Stimulated activated CD8-positive, alpha-beta memory T cell treated with anti-CD3 and anti-CD28 coated beads, Interleukin-7, amount 100 ng/mL, for 24 hours (primary cell): ENCODE measurements at places on chromosomes 13 and 19.

DNA sequence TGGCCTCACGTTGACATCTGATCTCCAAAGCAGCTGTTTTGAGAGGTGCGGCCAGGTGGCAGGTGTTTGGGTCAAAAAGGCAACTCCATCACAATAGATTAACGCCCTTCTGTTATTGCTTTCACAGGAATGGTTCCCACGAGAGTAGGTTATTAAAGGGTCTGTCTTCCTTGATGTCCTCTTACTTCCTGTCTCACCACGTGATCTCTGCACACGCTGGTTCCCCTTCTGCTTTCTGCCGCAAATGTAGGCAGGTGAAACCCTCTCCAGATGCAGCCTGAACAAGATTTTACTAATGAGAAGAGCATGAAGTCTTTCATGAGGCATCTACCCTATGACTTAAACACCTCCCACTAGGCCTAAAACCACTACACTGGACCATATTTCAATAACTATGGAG lies 22.8 kb upstream of the ZNF564 start:
- DNase-seq: no peak

- no peak for DNase-seq
Observed at GRCh38 chr13:35917942-35918645, 213.1 kb downstream of the DCLK1 start.

- DNase-seq: no peak
Observed at GRCh38 chr19:55675661-55676354, 782 bp downstream of the EPN1 start.

GRCh38 chr19:1168572-1169410 lies 5.3 kb downstream of the SBNO2 start:
- DNase-seq: no peak

DNA sequence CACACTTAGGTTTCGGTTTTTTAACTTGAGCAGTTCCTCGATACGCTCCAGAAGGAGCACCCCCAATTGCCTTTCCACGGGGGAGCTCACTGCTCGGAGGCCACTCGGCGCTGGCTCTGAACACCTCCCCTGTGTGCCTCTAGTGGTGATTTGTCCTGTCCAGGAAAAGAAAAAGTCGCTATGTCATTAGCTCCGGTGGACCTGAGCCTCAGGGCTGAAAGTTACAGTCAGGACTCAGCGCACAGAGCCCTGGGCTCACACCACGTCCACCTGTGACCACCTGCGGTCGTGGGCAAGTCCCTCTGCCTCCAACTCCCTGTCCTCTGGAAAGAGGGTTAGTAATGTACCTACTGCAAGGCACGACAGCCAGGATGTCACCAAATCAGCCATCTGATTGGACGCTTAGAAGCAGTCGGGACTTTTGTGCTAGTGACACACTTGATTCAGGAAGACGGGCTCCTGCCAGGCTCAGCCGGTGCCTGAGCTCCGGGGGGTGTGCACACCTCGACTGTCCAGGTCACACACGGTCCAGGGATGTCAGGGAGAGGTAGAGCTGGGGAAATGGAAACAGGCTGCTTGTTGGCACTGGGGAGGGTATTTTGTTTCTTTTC lies 3.9 kb upstream of the TMPRSS9 start:
- no peak for DNase-seq

GRCh38 chr19:54262066-54262465 lies 5.0 kb upstream of the LILRB5 start:
- no peak for DNase-seq

GRCh38 chr13:77872995-77873394 lies 45.6 kb downstream of the EDNRB start:
- no peak for DNase-seq

GRCh38 chr19:1172353-1173158 lies 1.5 kb downstream of the SBNO2 start:
- no peak for DNase-seq

GRCh38 chr13:35723053-35723461 lies 246.6 kb upstream of the MAB21L1 start:
- DNase-seq: no peak

DNA sequence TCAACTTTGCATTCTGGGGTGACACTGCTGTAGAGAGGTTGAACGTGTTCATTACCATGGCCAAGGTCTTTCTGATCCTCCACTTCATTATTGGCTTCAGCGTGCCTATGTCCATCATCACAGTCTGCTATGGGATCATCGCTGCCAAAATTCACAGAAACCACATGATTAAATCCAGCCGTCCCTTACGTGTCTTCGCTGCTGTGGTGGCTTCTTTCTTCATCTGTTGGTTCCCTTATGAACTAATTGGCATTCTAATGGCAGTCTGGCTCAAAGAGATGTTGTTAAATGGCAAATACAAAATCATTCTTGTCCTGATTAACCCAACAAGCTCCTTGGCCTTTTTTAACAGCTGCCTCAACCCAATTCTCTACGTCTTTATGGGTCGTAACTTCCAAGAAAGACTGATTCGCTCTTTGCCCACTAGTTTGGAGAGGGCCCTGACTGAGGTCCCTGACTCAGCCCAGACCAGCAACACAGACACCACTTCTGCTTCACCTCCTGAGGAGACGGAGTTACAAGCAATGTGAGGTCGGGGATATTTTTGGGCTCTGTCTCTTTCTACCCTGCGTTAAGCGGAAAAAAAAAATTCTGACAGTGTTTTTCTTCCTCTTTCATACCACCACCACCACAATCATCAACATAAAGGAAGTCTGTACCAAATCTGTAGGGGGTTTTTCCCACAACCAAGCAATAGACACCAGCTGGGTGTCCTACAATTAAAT lies 29.5 kb downstream of the FPR3 start:
- no peak for DNase-seq

- DNase-seq: no peak
Observed at GRCh38 chr19:27868007-27868406, 1344.9 kb downstream of the UQCRFS1 start.

GRCh38 chr19:11159598-11160439 lies 4.2 kb upstream of the SPC24 start:
- DNase-seq: no peak

GRCh38 chr13:44049081-44049945 lies 169.6 kb downstream of the LACC1 start:
- DNase-seq: no peak

- DNase-seq: no peak
Observed at GRCh38 chr13:40197936-40198595, 468.4 kb downstream of the FOXO1 start.

GRCh38 chr13:41660411-41660810 lies 203.1 kb downstream of the RGCC start:
- DNase-seq: no peak

DNA sequence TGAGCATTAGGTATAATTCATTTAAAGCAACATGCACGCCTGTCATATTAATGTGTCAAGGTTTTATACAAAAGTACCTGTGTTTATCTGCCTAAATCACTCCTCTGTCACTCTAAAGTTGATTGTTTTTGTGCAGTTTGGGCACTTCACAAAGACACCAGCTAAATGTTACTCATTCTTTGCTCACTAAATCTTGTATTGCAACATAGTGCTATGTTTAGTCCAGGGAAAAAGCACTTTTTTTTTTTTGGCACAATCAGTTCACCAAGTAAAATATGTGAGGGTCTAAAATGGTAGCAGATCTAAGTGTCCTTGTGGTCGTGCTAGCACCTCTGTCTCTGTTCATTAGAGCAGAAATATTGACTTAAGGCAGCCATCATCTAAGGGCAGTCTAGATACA lies 2526.7 kb upstream of the PCDH20 start:
- DNase-seq: no peak

GRCh38 chr13:89602655-89603054 lies 1744.8 kb upstream of the MIR17HG start:
- DNase-seq: no peak

DNA sequence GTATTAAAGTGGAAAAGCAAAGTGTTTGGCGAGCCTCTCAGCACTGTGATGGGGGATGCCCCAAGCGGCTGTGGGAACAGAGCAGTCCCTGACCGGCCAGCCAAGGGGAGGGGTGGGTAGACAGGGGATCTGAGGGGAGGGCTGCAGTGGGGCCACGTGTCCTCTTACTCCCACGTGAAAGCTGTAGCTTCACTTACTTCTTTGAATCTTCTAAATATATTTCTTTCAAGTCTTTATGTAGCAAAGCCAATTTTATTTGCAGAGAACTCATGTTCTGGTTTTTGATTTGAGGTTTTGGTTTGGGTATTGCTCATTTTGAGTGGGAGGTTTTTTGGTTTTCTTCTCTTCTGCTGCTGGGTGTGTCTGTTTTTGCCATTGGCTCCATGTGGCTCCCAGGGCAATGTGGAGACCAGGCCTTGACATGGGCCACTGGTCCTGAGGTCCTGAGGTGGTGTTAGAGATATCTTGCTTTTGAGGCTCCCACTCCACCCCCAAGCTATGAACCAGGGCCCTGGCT lies 17.7 kb upstream of the OVOL3 start:
- DNase-seq: no peak

DNA sequence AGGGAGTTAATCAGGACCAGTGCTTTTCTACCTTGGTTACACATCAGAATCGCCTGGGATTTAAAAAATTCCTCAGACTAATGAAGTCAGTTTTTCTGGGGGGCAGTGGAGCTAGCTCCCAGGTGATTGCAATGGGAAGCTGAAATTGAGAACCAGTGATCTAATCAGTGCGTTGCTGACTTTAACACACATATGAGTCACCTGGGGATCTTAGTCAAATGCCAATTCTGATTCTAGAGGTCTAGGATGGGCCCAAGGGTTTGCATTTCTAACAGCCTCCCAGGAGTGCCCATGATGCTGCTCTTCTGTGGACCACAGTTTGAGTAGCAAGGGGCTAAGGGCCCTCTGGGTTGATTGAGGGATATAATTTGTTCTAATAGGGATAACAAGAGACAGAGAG lies 54.5 kb downstream of the KL start:
- DNase-seq: no peak

GRCh38 chr19:9523885-9524474 lies 14.5 kb downstream of the ZNF426 start:
- DNase-seq: no peak

- DNase-seq: no peak
Observed at GRCh38 chr13:109012115-109012514, 382.7 kb downstream of the MYO16 start.

DNA sequence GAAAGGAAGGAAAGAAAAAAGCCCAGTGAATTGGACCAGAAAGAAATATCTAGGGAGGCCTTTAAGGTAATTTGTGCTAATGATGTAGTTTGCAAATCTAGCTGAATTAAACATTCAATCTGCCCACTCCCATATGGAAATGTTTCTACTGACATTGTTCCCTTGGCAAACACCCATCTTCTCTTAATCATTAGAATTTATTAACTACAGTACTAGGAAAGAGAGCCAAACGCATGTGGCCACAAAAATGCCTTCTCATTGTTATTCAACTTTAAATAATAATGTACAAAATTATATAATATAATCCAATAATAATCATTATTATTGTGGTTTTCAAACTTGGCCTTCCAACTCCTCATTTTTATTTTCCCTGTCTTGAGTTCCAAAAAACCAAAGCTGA lies 234.7 kb downstream of the NHLRC3 start:
- no peak for DNase-seq

- DNase-seq: no peak
Observed at GRCh38 chr19:38844093-38844686, 5.6 kb downstream of the HNRNPL start.

- no peak for DNase-seq
Observed at GRCh38 chr13:34070544-34071303, 252.8 kb downstream of the RFC3 start.

- DNase-seq: no peak
Observed at GRCh38 chr19:10516064-10516385, 1.2 kb downstream of the S1PR5 start.

GRCh38 chr13:36986462-36987240 lies 12.5 kb downstream of the ALG5 start:
- no peak for DNase-seq

DNA sequence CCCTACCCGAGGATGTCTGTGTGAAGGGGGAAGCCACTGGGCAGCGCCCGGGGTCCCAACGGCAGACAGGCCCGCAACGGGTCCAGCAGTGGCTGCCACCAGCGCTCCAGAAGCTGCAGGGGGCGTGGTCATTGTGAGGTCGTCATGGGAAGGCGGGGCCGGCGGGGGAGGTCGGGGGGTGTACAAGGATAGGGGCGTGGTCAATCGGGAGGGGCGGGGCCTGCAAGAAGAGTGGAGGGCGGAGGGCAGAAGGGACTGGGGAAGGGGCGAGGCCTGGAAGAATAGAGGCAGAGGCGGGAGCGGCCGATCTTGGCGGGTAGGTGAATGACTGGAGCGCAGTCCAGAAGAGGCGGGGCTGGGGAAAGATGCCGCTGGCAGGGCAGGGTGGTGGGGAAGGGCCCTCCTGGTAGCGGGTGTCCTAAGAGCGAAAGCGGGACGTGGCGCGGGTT lies 4.4 kb downstream of the FUZ start:
- peak; percentile 82 for DNase-seq

- DNase-seq: no peak
Observed at GRCh38 chr13:44131069-44131614, 242.5 kb upstream of the SERP2 start.

DNA sequence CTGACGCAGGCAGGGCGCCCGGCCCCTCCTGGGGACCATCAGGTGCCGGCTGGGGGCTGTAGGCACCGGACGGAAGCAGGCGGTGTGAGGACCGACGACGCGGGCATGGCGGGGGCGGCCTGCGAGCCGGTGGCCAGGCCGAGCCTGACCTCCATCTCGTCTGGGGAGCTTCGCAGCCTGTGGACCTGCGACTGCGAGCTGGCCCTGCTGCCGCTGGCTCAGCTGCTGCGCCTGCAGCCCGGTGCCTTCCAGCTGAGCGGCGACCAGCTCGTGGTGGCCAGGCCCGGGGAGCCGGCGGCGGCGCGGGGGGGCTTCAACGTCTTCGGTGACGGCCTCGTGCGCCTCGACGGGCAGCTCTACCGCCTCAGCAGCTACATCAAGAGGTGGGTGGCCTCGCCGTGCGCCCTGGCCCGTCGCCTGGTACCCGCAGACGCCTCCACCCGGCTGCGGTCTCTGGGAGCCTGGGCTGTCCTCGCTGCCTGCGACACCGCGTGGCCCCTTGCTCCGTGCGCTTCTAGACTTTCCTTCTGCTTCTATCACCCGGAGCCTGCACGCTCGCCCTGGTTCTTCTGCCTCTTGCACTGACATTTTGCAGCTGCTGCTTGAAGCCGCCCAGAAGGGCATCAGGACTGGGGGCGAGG lies 460 bp downstream of the MEDAG start:
- no peak for DNase-seq

GRCh38 chr19:13652810-13653590 lies 111.3 kb upstream of the MRI1 start:
- no peak for DNase-seq
